ENCODE measurements at places on chromosomes 4 and X.
A peak's percentile ranks its signal among the peaks of the same experiment; 100 is the strongest.

GRCh38 chr4:166723532-166724140, 510.7 kb downstream of the SPOCK3 start:
- DNase-seq: no peak

DNA sequence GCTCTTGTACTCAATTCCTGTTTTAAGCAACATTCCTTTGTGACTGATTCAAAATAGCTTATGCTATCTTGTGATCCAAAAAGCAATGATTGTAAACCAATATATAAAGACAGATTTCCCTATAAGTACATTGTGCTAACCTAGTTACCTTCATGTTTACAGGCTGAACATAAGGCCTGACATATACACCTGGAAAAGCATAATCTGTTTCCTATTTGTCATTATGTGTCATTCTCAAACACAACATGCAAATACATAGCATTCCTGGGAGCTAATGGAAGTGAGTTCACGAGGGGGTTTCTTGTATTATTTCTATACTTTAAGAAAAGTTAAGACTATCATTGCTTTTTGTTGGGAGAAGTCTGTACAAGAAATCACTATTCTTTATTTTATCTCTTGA, 638.1 kb upstream of the AGA start:
- no peak for DNase-seq

DNA sequence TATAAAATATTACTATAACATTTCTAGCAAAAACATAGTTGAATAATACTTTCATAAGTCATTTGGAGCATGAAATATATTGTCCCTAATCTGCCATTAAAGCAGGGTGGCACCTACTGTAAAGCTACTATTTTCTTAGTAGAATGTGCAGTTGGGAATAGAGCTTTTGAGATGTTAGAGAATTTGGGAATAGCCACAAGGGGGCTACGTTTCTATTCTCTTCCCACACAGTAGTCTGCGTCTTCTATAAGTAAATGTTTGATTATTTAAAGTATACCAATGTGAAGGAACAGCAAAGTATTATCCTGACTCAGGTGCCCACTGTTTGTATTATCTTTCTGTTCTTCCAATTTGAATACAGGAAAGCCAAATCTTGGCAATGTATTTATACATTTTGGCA, 323.2 kb upstream of the GIMD1 start:
- no peak for DNase-seq

DNA sequence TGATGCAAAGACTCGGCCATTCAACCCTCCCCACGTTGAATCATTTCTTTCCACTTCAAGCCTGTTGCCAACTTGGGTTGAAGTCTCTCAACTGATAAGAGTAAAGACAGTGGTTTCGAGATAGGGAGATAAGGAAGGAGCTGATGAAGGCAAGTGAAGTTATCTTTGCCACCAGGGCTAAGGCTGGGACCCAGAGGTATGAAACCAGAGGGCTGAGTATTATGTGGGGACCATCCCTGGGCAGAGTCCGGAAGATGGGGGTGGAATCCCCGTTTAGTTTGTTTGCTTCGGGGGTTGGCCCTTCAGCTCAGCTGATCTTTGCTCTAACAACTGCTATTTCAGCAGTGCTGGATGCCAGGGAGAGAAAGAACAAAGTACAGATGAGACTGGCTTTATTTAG, 2.3 kb upstream of the XPNPEP2 start:
- DNase-seq: no peak

GRCh38 chr4:93791570-93792195, 36.9 kb upstream of the ATOH1 start:
- DNase-seq: no peak

DNA sequence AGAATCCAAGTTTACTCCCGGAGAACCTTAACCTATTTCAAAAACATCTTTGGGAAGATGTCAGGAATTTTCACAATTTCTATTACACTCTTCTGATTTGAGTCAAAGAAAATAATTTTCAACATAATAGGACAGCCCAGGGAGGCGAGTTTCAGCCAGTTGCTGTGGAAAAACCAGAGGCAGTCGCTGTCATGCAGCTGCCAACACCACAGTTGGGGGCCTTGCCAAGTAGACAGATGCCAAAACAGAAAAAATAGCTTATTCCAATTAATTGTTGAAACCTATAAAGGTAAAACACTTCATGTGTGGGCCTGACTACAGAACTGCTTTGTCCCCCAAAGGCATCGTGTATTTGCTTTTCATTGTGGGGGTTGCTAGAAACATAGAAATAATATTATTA, 225.8 kb downstream of the DMD start:
- DNase-seq: no peak

DNA sequence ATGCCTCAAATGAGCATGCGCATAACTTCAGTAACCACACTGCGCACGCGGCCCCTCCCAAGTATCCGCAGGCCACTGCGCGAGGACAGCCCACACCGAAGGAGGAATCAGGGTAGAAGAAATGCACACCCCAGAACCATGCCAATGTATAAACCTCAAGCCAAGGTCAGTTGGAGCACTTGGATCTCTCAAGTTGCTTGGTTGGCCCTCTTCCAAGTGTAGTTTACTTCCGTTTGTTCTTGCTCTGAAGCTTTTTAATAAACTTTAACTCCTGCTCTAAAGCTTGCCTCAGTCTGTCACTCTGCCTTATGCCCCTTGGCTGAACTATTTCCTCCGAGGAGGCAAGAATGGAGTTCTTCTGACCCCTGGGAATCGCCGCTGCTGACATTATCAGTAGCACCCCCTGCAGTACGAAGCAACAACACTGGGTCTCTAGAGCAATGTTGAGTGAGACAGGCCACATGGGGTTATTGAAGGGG, 22.0 kb upstream of the SPINK2 start:
- no peak for DNase-seq

GRCh38 chr4:85905761-85906160, 430.8 kb downstream of the ARHGAP24 start:
- DNase-seq: no peak

DNA sequence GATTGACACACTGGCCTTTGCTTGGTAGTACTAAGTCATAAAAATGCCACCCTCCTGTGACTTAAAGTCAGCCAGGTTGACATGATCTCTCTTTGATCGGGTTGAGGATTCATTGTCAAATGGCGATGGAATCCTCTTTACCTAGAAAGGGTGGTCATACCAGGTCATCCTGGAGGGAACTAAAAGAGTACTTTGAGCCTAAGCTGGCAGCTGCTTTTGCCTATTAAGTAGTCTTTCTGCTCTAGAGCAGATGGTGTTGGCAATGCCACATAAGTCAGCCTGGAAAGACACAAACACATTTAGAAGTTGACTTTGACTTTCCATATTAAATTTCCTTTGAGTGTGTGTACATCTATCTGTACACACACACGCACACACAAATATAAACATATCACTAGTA, 39.2 kb upstream of the C4orf54 start:
- no peak for DNase-seq

GRCh38 chr4:20395160-20395773, 143.6 kb downstream of the SLIT2 start:
- no peak for DNase-seq

- no peak for DNase-seq
These were observed 17.4 kb upstream of the RAB40A start for GRCh38 chrX:103536732-103537131.

- DNase-seq: no peak
These were observed 224.6 kb downstream of the SOWAHB start for GRCh38 chr4:76673362-76673761.

DNA sequence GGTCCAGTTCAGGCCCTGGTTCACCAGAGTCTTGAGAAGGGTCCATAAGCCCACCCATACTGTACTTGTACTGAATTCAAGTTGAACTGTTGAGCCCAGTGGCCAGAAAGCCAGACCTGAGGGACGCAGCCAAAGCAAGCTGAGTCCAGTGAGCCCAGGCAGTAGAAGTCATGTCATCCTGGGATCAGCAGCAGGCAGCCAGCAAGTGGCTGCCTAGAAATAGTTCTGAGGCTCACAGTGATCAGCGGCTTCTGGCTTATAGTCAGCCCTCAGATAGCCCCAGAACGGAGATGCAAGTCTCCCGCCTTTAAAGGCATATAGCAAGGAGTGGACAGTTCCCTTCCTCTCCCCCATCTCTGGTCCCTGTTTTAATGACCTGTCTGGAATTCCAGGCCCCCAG, 347.1 kb downstream of the FBXW7 start:
- DNase-seq: no peak

GRCh38 chrX:133661962-133662839, 246.9 kb upstream of the GPC4 start:
- DNase-seq: no peak

GRCh38 chr4:73194064-73194463, 64.5 kb downstream of the ANKRD17 start:
- DNase-seq: no peak

DNA sequence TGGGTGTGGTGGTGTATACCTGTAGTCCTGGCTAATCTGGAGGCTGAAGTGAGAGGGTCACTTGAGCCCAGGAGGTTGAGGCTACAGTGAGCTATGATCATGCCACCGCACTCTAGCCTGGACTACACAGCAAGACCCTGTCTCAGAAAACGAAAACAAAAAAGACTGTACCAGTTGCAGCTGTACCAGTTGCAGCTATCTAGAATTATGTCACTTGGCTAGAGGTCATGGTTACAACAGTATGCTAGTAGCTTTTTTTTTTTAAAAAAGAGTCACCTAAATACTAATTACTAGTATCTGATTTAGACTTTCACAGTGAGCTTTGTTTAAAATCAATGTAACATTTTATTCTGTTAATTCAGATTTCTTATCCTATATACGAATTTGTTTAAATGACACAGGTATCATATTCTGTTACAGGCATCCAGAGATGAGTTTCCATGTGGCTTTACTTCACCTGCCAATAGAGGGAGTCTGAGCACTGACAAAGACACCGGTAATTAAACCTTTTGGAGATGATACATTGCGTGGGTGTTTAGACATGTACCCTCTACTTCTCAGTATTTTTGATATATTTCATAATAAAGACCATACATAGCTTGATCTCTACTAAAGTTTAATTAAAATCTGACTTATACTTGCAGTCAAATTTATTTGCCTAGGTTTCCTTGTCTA, 100.2 kb upstream of the IL13RA1 start:
- no peak for DNase-seq

GRCh38 chr4:31918891-31919290, 1198.7 kb downstream of the PCDH7 start:
- no peak for DNase-seq

DNA sequence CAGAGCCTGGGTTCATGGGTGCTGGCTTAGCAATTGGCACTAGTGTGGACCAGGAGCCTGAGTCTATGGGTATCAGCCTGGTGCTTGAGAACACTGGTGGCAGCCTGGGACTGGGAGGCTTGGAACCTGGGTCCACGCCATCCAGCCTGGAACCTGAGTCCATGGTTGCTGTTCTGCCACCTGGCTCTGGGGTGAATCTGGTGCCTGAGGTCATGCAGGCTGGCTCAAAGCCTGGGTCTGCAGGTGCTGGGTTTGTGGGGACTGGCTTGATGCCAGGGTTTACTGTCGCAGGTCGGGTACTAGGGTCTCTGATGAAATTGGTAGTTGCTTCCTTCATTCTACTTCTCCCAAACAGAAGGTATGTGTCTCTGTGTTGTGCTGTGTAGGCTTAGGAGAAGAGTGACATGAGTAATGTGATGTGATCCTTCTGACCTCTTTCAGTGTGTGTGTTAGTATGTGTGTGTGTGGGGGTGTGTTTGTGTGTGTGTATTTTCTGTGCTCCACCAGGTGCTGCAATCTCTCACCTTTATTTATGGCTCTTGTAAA, 517.0 kb upstream of the EPHA5 start:
- no peak for DNase-seq

GRCh38 chr4:106746451-106746850, 289.7 kb downstream of the DKK2 start:
- DNase-seq: no peak

GRCh38 chr4:73832651-73833237, 3.7 kb upstream of the CXCL6 start:
- DNase-seq: no peak

- DNase-seq: no peak
These were observed 33.6 kb downstream of the IRF2 start for GRCh38 chr4:184440595-184441358.

DNA sequence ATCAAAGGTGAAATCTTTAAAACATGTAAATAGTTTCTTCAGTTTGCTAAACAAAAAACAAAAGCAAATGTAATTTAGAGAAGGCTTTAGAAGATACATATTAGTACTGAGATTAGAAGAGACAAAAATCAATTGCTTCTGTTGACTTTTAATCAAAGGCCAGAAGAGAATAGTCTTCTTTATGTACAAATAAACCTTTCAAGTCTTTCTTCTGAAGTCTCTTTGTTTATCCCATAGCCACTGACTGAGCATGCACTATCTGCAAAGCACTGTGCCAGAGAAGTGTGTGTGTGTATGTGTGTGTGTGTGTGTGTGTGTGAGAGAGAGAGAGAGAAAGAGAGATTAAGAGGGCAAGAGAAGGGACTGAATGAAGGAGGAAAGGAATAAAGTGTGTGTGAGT, 198.4 kb downstream of the GLUD2 start:
- no peak for DNase-seq

DNA sequence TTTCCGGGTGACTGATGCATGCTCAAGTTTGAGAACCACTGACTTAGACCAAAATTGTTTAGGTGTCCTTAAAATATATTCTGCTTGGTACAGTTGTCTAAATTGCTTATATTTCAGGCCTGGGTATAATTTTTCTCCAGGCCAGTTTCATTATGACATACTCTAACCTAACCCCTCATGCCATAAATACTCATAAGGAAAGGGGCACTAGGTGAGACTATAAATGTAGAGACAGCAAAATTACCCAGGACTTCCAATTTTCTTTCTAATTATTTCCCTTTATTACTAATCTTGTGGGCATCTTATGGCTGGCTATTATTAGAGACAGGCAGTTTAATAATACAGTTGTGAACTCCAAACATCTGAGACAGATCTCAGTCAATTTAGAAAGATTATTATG, 150.2 kb downstream of the RRAGB start:
- DNase-seq: no peak

GRCh38 chr4:54661686-54662085, 3.9 kb downstream of the KIT start:
- peak; percentile 27 for DNase-seq

DNA sequence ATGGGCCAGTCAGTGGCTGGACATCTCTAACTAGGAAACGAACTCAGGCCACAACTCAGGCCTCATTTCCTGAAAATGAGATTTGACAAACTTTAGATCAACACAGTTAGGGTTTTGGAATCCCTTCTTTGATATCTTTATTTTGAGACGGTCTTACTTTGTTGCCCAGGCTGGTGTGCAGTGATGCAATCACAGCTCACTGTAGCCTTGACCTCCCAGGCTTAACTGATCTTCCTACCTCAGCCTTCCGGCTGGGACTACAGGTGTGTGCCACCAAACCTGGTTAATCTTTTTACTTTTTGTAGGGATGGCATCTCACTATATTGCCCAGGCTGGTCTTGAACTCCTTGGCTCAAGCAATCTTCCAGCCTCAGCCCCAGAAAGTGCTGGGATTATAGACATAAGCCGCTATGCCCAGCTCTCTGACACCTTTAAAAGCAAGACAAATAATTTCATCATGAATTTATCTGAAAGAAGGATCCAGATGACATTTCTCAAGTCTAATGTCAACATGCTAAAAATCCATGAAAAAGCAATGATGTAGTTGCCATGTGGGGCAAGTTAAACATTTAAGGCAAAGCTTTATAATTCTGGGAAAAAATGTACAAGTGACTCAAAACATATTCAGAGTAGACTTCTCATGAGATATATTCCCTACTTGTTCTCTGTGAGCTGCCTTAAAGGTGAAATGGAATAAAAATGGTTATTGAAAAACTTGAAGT, 89.1 kb upstream of the CBR4 start:
- DNase-seq: no peak

All from epithelial cell of prostate (primary cell).